ENCODE measurements at places on chromosomes 3 and 15. TPM values are rescaled to one million over a fixed set of nuclear protein-coding genes. Genes with fewer than 3 reads are reported as not detected.

DNA sequence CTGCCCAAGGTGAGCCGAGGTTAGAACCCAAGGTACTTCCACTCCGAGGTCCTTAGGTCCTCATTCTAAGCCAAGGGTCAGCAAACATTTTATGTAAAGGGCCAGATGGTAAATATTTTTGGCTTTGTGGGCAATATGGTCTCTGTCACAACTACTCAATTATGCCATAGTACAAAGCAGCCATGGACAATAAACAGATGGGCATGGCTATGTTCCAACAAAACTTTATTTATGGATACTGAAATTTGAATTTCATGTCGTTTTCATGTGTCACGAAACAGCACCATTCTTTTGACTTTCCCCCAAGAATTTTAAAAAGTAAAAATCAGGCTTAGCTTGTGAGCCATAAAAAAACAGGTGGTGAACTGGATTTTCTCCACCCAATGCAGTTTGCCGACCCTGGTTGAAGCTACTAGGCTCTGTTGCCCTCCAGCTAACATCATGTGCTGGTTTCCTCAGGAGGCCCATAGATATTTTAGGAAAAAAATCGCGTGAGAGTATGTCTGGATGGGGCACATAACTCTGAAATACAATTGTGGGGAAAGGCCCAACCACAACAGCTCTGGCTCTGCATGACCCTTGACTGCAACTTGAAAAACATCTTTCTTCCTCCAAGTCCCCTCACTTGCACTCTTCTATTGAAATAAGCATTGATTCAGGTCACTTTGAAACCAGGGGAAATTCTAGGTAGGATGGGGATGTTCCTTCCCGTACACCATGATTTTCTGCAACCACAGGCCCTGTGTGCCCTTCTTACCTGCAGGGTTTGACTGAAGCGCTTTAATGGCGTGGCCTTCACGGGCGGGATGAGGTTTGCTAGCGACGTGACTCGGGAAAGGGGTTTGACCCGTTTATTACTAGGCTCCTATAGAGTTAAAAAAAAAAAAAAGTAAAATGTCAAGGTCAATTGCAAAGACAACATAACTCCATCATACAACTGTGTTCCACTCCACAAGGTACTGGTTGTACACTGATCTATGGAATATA lies 28.5 kb downstream of the ARHGEF3 start:
- no peak for DNase-seq

DNA sequence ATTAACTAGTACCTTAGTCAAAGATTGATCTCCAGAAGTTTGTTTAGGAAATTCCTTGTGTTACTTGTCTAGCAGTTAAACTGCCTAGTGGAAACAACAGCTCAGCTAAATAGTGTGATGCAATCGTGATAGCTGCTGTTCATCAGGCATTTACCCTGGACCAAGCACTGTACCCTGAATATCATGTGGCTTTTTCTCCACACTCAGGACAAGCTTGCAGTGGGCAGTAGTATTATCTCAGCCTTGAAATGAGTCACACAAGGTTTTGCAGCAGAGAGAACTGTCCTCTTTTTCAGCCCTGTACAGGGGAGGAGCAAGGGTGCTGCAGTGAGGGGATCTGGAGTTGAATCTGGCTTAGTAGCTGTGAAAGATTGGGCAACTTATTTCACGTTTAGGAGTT lies 208.4 kb downstream of the TP63 start:
- DNase-seq, result peak; percentile 80

Gene MINDY2
- polyA plus RNA-seq, result 2.2 TPM

- no peak for DNase-seq
Observed at GRCh38 chr15:77859491-77860060, 217.9 kb downstream of the TBC1D2B start.

- no peak for DNase-seq
Observed at GRCh38 chr3:17135696-17136095, 250.9 kb downstream of the PLCL2 start.

Gene CDHR4
- polyA plus RNA-seq, result not detected

Gene ADGRG7
- polyA plus RNA-seq, result not detected

GRCh38 chr3:171374661-171375285 lies 85.4 kb downstream of the TNIK start:
- peak; percentile 78 for DNase-seq

GRCh38 chr15:60580650-60581376 lies 101.9 kb upstream of the ICE2 start:
- no peak for DNase-seq

Gene SLC24A1
- polyA plus RNA-seq, result 2.5 TPM

- no peak for DNase-seq
Observed at GRCh38 chr3:58776231-58776630, 109.7 kb upstream of the FAM3D start.

Gene ZNF609
- polyA plus RNA-seq, result 5.1 TPM

Gene EXD1
- 0.02 TPM for polyA plus RNA-seq

DNA sequence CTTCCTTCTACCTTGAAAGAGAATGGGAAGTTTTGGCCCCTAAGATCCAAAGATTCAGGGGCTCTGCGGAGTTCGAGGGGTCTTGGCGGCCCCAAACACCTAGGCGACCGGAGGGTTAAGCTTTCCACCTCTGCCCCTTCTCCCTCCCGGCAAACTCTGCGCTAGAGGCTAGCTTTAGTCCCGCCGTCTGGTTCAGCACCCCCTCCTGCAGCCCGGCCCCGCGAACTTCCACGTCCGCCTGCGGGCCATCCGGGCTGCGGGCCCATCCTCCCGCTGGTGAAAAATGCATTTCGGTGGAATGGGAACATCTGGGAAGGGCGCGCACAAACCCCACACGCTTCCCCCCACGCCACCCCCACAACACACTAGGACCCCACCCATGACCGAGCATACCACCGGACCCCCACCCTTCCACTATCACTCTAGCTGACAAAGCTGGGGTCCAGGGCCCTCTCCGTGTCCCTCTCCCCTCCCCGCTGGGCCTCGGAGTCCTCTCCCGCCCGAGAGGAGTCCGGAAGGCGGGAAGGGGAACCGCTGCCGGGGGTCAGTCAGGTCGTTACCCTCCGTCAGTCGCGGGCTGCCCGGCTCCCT lies 1.0 kb downstream of the SHOX2 start:
- no peak for DNase-seq

Gene CPLX3
- not detected for polyA plus RNA-seq

GRCh38 chr3:82130046-82130445 lies 368.6 kb upstream of the GBE1 start:
- DNase-seq, result no peak

Gene MTFMT
- polyA plus RNA-seq, result 13.3 TPM

- no peak for DNase-seq
Observed at GRCh38 chr3:126033765-126034164, 50.2 kb downstream of the SLC41A3 start.

DNA sequence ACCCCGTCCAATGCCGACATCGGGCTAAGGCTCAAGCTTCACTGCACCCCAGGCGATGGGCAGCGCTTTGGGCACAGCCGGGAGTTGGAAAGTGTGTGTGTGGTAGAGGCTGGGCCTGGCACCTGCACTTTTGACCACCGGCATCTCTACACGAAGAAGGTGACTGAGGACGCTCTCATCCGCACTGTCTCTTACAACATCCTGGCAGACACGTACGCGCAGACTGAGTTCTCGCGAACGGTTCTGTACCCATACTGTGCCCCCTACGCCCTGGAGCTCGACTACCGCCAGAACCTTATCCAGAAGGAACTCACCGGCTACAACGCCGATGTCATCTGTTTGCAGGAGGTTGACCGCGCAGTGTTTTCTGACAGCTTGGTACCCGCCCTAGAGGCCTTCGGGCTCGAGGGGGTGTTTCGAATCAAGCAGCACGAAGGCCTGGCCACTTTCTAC lies 1.0 kb downstream of the PDE12 start:
- peak; percentile 18 for DNase-seq

DNA sequence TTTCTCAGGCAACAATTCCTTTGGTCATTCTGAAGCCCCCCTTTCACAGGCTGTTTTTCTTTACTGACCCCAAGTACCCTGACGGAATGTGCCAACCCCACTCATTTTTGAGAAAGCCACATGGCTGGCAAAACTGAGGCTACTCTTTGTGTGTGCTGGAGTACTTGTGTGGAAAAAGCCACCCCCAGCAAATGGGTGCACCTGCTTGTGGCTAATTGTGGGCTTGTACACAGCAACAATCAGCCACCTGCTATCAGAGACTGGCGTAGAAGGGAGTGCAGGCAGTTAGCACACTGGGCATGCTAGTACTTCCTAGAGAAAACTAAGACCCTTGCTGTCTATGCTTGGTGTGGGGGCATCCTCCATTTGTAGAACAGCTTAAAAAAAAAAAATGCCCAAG lies 110.1 kb upstream of the LMOD3 start:
- no peak for DNase-seq

GRCh38 chr3:125129512-125129997 lies 73.8 kb upstream of the HEG1 start:
- peak; percentile 85 for DNase-seq

DNA sequence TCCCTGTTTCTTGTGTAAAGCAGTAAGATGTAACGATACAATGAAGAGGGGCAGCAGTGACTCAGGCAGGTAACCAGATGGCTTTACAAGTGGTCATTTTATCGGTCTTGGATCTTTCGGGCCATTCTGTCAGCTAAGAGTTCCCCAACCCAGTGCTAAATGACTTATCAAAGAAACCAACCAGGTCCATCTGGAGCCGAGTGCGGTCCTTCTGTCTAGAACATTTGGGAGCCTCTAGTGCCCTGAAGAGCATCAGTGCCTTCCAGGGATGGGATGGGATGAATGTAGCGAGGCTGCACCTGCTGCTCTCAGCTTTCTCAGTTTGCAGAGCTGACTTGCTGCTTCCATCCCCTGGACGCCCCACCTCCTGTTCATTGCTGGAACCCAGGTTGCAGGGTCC lies 131.7 kb upstream of the AGBL1 start:
- no peak for DNase-seq

Gene GOLGA8G
- polyA plus RNA-seq, result not detected

Gene ZIC4
- not detected for polyA plus RNA-seq

- DNase-seq, result no peak
Observed at GRCh38 chr15:29081781-29082180, 187.8 kb downstream of the NSMCE3 start.

DNA sequence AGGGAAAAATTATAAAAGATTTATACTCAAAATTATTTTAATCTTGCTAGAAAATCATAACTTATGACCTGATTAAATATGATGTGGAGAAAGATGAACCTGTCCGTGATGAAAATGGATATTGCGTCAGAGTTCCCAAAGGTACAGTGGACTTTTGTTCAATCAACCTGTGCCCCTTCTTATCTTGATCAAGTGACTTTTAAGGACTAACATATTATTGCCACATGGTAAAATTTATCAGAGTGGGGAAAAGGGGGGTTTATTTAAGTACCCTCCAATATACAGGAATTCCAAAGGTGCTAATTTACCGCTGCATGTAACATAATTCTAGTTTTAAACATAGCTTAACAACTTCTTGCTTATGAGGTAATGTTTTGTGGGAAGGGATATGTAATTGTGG lies 39.6 kb downstream of the HDC start:
- no peak for DNase-seq

- peak; percentile 18 for DNase-seq
Observed at GRCh38 chr15:95208988-95209387, 977.6 kb downstream of the MCTP2 start.

Gene LMAN1L
- polyA plus RNA-seq, result not detected

Gene THOC7
- 121 TPM for polyA plus RNA-seq

Gene SHC4
- polyA plus RNA-seq, result 0.11 TPM

Gene DBR1
- polyA plus RNA-seq, result 9.0 TPM

- DNase-seq, result no peak
Observed at GRCh38 chr3:194773771-194774455, 88.2 kb downstream of the FAM43A start.

GRCh38 chr15:36999778-37000177 lies 100.6 kb downstream of the MEIS2 start:
- no peak for DNase-seq

DNA sequence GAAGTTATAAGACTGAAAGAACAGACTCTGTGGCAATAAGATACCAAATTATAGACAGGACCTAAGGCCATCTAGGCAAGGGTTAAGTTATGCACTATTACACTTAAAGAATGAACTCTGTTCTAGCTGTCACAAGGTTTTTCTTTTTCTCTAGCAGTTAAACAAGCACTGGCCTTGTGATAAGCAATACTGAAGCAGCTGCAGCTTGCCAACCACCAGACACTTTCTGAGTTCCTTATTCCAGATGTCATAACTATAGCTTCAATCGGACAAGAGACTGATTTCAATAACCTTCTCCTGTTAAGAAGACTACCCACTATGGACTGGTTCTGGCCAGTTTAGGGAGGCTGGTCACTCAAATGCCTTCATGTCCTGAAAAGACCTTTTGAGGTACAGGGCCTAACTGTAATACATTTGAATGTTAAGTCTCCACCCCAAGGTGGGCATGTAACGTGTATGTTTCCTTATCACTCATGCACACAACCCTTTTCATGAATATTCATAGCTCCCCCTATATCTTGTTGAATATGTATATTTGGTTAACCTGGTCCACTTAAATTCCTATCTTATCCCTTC lies 85.8 kb downstream of the CFAP20DC start:
- no peak for DNase-seq

DNA sequence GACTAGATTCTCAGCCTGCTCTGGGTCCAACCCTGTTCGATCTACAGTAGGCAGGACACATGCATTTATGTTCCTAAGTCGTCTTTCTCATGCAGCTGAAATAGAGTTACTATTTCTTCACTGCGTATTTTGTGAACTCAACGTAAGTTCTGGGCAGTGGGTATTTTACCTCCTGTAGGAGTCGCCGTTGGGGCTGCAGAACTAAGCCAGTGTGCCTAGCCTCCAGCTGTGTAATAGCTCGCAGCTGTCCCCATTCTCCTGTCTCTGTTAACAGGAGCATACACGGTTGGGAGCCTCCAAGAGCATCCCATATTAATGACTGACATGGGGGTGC lies 58.4 kb upstream of the HRH1 start:
- peak; percentile 15 for DNase-seq

Gene CCRL2
- not detected for polyA plus RNA-seq

DNA sequence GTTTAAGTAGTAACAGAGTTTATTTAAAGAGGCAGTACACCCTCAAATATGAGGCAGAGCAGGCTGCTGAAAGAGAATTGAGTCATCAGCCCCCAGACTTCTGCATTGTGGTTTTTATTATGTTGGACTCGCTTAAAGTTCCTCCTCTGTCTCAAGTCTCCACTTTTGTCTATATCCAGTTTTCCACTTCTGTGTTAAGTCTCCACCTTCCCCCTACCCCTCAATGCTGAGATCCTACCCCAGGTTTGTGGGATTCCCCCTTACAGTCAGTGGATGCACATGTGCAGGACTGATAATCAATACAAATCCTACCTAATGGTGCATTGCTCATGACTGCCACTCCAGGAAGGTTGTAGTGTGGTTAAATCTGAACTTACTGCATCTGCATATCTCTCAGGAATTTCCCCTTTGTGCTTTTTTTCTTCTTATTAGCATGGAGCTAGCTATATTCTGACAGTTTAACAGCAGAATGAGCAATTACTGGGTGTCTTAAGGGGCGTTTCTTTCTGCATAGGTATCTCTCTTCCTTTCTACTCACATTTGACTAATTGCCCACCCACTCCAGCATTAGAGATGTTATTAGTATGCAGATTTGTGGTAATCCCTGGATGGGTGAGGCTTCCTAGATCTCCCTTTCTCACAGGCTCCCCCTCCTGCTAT lies 11.9 kb upstream of the CD200R1L start:
- no peak for DNase-seq

- DNase-seq, result peak; percentile 96
Observed at GRCh38 chr3:58049143-58049785, 41.0 kb downstream of the FLNB start.
